Pulmonary artery endothelial cell (primary cell): ENCODE measurements at places on chromosomes 11 and 22. TPM values are rescaled to one million over a fixed set of nuclear protein-coding genes. Genes with fewer than 3 reads are reported as not detected.

The KCNK7 gene
- 0.04 and 0.13 TPM in 2 replicates for total RNA-seq

The NAALAD2 gene
- 0.21 and 0.40 TPM in 2 replicates for total RNA-seq

The OR51E2 gene
- not detected in 2 replicates for total RNA-seq

The SMIM35 gene
- not detected in 2 replicates for total RNA-seq

The OTOG gene
- total RNA-seq = not detected in 2 replicates

The NAV2 gene
- 9.5 and 15.2 TPM in 2 replicates for total RNA-seq

The C22orf31 gene
- not detected in 2 replicates for total RNA-seq

DNA sequence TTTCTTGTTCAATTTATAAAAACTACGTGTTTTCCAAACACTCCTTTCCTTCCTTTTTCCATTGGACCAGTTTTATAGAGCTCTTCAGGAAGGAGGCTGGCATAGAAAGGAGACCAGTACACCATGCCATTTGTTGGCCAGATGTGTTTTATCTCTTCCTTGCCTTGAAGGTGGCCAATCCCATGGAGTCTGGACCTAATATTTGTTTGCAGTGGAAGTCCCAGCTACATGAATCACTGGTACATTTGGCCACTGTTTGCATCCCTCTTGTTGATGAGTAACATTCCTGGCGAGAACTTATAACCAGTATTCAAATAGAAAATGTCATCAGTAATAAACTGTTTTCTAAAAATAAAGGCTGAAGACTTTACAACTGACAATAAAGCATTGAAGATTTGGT lies 110.2 kb downstream of the ANO3 start:
- no peak for DNase-seq

GRCh38 chr11:28966951-28967350 lies 858.8 kb downstream of the METTL15 start:
- DNase-seq = no peak

GRCh38 chr22:38718414-38718813 lies 12.7 kb downstream of the GTPBP1 start:
- DNase-seq = peak; percentile 51

GRCh38 chr11:114001416-114001815 lies 26.5 kb downstream of the HTR3A start:
- DNase-seq = no peak

DNA sequence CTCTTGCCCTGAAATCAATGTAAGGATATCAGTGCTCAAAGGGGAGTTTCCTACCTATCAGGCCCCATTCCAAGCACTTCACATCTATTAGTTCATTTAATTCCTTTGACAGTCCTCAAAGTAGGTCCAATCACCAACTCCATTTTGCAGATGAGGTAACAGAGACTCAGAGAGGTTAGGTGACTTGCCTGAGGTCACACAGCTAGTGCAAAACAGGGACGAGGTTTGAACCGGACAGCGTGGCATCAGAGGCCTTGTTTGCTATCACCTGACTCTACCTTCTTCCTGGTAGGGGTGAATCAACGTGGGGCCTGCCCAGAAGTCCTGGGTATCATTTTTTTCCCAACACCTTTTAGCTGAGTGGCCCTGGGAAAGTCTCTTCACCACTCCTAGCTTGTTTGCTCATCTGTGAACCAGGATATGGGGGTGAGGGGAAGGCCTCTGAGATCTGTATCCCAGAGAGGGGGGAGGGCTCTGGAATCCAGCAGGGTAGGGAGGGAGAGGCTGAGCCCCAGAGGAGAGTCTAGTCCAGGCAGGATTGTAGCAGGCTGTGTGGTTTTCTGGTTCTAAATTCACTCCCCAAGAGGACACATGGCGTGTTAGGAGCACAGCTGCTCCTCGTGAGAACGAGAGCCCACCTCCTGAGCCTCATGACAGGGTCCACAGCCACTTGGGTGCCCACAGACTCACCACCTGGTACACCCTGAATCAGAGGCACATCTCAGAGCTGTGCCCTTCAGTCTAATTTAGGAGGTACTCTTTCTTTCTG lies 174.7 kb downstream of the MN1 start:
- DNase-seq = no peak

- no peak for DNase-seq
These were observed 21.3 kb upstream of the KRTAP5-6 start for GRCh38 chr11:1675536-1676228.

- no peak for DNase-seq
These were observed 15.7 kb upstream of the VPREB1 start for GRCh38 chr22:22228921-22229320.

- DNase-seq = no peak
These were observed 981.0 kb upstream of the FAT3 start for GRCh38 chr11:91243630-91244029.

GRCh38 chr22:29427176-29427760 lies 11.1 kb upstream of the RFPL1 start:
- DNase-seq = no peak

DNA sequence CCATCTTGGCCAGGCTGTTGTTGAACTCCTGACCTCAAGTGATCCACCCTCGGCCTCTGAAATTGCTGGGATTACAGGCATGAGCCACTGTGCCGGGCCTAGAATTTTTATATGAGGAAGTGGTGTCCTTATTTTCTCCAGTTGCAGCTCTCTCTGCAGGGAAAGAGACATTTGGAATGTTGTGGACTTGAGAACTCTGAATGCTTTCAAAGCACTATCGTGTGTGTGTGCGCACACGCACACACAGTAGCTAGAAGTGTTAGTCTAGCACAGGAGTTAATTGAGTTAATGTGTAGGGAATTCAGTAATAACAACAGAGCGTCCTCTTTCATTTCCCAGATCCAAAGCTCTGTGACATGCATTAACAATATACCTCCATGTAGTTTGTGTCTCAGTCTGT lies 164.0 kb upstream of the RASSF10 start:
- DNase-seq = no peak

- peak; percentile 57 for DNase-seq
These were observed 2.5 kb upstream of the BEST1 start for GRCh38 chr11:61947486-61948210.

DNA sequence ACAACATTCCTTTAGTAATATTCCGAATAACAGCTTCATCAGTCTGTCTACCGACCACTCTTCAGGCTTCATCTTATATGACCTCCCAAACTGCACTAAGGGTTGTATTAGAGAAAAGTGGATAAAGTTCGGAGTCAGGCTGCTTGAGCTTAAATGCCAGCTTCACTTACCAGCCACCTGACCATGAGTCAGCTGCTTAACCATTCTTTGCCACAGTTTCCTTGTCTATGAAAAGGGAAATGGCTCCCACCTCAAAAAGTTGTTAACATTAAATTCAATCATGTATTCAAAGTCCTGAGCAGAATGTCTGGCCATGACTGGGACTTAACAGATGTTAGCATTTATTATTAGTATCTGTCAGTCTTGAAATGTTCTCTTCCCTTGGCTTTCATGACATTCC lies 20.9 kb downstream of the LIMK2 start:
- DNase-seq = no peak

DNA sequence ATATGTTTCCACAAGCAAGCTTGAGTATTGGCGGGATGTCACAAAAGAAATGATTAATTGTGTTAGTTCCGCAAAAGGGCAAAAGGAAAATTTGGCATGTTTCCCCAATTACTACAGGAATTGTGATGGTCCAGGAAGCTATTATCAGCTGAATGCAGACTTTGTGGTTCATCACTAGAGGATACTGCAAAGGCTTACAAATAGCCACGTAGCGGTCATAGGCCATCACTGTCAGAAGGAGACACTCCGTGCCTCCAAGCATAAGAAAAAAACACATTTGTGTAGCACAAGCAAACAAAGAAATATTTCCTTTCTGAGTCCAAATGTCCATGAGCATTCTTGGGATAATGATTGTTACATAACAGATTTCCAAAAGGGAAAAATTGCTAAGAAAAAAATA lies 1.8 kb downstream of the OR10AG1 start:
- no peak for DNase-seq

- no peak for DNase-seq
These were observed 88.5 kb downstream of the WNT7B start for GRCh38 chr22:45888221-45889092.

DNA sequence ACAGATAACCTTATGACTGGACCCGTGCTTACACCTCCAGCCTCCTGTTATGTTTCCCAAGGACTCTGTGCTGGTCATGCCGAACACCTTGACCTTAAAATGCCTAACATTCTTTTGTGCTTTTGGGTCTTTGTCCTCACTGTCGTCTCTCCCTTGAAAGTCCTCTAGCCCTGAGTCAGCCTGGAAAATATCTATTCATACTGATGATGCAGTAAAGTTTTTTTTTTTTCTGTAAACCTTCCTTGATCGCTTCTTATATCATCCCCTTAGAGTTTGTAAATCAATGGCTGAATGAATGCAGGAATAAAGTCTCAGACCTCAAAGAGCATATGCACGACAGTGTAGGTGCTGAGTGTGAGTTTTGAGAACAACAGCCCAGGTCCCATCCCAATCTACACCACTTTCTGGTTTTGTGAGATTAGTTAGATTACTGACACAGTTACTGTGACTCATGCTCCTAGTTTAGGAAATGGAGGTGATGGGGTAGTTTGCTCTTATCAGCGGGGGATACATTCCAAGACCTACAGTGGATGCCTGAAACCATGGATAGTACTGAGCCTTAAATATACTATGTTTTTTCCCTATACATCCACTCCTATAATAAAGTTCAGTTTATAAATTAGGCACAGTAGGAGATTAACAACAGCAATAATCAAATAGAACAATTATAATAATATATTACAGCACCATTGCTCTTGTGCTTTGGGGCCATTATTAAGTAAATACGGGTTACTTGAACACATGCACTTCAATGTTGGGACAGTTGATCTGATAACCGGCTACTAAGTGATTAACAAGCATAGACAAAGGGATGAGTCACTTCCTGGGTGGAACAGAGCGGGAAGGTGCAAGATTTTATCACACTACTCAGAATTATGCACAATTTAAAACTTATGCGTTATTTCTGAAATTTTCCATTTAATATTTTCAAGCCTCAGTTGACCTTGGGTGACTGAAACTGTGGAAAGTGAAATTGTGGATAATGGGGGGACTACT lies 8.6 kb downstream of the TCN1 start:
- DNase-seq = peak; percentile 3

- no peak for DNase-seq
These were observed 384.8 kb downstream of the TMEM135 start for GRCh38 chr11:87422566-87422965.
